ENCODE measurements at places on chromosomes 6 and 20.
A peak's percentile ranks its signal among the peaks of the same experiment; 100 is the strongest.

DNA sequence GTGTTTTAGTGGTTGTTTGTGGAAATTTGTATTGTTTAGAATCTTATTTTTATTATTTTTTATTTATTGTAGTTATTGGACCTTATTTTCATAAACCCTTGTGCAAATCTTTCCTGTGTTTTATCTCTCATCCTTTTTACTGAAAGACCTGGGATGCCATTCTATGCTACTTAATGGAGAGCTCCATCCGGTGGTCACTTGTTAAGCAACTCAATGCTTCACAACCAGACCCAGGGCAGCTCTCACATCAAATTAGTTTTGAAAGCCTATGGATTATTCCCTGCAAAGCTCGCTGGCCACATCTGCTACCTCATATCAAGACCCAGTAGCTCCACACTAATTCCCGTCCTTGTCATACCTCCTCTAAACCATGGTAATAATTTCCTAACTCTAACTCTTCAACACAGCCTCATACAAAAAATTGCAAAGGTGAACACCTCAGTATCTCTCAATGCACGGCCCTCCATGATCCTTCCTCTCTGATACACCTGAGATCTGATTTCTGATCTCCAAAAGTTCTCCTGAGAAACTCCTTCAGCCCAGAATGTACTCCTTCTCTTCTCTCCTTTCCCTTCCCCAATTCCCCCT lies 296.6 kb upstream of the MANEA start:
- no peak for DNase-seq

GRCh38 chr6:150634176-150634963 lies 34.7 kb downstream of the PLEKHG1 start:
- no peak for DNase-seq

DNA sequence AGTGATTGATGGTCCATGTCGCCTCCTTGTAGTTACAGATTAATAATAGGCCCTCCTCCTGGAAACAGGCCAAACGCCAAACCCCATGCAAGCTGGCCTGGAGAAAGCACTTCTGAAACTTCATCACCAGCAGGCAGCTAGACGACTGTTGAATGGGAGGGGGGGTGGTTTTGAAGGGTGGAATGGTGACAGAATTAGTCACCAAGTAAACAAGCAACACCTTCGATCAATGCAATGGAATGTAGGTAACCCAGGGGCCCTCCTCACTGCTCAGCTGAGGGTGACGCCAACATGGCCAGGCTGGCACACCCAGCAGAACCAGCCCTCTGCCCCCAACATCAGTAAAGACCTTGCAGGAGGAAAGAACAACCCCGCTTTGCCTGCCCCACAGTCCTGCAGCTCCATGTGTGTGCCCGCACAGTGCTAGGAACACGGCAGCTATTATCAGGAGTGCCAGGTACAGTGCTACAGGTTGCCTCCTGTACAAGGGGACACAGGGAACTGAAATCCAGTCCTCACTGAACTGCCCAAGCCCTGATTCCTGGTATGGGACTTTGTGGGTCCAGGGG lies 2.7 kb downstream of the BCAS1 start:
- DNase-seq: peak; percentile 94

GRCh38 chr6:166008441-166009369 lies 158.9 kb downstream of the TBXT start:
- peak; percentile 67 for DNase-seq

- peak; percentile 90 for DNase-seq
Measured at GRCh38 chr6:170269151-170269845, 21.6 kb downstream of the DLL1 start.

- DNase-seq: no peak
Measured at GRCh38 chr20:23200413-23200812, 114.3 kb upstream of the CD93 start.

DNA sequence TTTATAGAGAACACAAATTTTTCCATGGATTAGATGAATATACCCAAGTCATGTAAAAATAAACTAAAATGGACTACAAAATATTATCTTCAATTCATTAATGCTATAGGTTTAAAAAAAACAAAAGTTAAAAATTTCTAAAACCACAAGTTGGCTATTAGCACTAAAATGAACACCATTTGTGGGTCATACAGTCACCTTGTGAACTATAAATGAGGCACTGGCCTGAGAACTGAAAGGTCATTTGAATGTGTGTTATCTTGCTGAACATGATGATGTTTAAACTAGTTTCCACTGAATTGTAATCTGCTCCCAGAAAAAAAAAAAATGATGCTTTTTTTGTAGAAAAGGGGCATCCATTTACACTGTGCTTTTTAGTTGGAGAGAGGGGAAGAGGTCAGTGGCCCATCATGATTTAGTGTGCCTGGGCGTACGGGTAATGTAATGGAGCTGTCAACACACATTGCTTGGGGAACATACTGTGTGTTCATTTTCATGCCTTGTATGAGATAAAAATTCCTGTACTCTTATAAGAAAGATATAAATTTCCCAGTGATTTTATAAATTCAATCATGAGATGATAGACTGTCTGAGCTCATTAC lies 96.6 kb upstream of the FKBP1C start:
- no peak for DNase-seq

GRCh38 chr6:152309006-152309405 lies 328.2 kb downstream of the SYNE1 start:
- DNase-seq: no peak

- DNase-seq: no peak
Measured at GRCh38 chr6:32819729-32820128, 2.9 kb upstream of the HLA-DOB start.

DNA sequence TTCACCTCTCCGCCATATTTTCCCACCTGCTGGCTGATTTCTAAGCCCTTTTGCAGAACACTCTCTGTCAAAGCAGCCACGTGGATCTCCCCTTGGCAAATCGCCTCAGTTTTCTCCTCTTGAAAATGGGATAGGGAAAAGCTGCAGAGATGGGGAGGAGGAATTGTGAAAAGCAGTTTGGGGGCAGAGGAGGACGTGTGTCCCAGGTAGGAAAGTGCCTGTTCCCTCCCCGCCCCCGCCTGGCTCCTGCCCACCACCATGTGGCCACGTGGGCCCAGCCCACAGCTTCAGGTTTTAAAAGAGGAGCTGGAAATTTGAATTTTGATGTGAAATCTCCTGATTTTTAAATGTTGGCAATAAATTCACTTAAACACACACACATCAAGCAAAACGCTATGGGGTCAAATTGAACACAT lies 3.6 kb upstream of the CEBPB start:
- DNase-seq: no peak

DNA sequence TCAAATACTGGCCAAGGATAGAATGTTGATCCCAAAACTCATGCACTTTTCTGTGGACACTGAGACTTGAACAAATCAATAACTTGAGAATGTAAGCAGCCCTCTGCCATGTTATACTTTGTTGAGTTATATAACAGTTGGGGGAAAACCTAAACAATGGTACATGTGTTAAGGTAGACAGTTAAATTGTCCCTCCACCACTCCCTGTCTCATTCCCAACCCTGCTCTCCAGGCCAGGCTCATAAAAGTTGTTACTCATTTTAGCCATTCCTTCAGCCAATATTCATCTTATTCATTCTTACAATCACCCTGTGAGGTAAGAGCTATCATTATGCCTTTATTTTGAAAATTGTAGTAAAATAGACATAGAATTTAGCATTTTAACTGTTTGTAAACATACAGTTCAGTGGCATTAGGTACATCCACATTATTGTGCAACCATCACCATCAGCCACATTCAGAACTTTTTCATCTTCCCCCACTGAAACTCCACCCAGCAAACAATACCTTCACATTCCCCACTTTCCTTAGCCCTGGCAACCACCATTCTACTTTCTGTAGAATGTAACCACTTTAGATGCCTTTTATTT lies 38.2 kb upstream of the IER3 start:
- no peak for DNase-seq

GRCh38 chr20:33275215-33275614 lies 7.8 kb upstream of the BPIFB1 start:
- DNase-seq: no peak

DNA sequence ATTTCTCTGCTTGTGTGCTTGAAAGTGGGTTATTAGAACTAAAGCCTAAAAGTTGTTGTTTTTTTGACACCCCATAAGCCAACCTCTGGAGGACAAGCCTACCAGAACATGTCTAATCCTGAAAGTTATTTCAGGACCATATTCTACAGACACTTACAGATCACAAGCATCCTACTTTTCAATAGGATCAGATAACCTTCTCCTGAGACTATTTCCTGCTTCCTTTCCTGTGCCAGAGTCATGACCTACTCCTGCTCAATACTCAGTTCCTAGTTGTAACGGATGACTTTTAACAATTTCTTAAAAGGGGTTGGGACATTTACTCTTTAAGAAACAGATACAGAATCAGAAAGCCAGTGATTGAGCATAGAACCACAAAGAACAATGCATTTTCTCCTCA lies 5.3 kb upstream of the FILIP1 start:
- no peak for DNase-seq

- no peak for DNase-seq
Measured at GRCh38 chr20:44910690-44911262, 916 bp downstream of the PABPC1L start.

- DNase-seq: peak; percentile 29
Measured at GRCh38 chr6:125888989-125889656, 67.4 kb upstream of the HINT3 start.

GRCh38 chr20:11296221-11296620 lies 621.5 kb upstream of the BTBD3 start:
- no peak for DNase-seq

DNA sequence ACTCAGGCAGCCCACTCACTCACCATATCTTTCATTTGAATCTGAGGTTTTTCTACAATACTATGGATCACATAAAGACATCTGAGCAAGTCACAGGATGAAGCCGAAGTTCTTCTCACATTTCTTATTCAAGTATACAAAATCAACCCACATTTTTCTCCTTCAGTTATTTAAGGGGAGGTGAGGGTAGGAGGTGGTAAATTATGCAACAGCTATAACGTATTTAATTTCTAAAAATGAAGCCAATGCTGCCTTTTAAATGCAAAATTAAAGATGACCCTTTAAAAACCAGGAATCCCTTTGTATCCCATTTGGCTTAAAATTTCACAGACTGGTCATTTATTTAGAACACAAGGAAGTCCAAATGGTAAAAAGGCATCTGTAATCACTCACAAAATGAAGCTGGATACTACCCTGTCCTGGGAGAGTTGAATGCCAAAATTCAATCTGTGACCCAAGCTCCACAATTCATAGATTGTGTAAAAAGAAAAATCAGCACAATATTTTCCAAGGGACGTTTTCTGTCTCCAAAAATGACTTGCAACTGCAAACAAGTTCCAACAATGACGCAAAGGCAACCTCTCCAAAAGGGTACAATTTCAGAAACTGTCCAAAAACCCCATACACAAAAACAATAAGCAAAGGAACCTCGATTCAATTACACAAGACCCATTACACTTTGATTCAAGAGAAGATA lies 48.8 kb downstream of the EPB41L2 start:
- peak; percentile 23 for DNase-seq

DNA sequence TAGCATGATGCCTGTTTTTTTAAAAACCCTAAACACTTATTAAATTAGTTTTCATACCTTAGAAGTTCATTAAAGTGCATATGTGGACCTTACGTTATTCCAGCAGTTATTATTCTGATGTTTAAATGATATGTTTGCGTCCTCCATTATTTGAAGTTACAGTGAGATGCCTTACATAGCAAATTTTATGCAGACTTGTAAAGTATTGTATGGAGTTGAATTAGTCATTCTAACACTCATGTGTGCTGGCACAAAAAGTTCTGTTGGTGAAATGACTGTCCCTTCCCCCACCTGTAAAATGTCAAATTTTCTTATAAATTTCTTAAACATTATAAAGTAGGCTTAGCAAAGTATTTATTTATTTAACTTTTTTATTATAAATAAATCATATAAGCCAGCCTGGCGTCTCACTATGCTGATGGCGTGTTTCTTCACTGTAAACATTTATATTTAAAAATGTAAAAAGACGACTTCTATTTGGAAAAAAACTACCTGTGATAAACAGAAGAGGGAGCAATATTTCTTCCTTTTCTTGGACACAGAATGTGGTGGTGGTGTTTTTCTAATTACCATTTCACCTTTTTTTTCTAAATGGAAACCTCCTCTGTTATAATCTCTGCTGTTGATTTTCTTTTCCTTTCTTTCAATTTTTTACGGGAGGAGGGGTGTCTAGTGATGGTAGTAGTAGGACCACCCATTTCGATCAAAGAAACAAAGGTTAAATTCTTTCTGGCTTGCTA lies 155.4 kb downstream of the RFPL4B start:
- peak; percentile 48 for DNase-seq

DNA sequence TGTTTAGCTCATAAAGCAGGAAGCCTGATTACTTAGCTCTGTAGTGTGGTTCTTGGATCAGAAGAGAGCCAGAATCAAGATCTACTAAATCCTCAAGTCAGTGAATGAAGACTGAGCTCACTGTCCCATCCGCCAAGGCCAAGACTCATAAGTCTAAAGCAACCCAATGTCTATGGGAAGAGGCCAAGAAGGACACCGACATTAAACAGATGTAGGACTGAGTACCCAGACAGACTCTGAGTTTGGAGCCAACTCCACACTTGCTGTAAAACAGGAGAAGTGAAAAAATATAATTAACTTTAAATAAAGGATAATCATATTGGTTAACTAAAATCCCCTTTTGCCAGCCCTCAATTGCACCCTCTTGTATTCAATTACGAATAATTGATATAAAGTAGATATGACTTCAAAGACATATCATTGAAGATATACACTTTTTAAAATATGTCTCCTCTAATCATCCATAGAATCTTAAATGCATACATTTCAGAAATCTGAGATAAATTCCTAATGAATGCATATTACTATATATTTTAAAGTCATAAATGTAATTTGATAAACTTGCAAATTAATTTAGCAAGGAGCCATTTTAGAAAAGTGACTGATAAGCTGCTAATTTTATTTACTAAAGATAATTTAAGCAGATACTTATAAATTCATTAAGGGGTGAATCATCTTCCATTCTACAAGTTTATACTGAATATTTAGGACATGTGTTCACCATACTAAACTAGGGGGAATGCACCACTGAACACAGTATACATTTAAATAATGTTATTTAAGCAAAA lies 617.0 kb upstream of the ARID1B start:
- DNase-seq: no peak

DNA sequence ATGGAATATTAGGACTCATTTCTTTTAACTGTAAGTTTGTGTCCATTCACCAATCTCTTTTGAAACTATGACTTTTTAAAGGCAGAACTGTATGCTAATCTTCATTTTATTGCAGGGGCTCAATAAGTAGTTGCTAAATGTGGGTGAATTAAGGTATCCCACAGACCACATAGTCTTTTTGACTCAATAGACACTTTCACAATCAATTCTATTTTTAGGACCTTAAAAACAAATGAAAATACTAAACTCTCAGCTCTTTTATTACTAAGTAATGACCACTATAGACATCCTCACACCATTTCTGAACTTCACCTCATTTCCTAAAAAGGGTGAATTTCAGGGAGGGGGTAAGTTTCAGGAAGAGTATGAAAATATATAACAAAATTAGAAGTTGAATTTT lies 106.8 kb upstream of the BEND6 start:
- no peak for DNase-seq

Measured in kidney (tissue), 22 donors.